ENCODE measurements at places on chromosomes 13 and 19. TPM values are rescaled to one million over a fixed set of nuclear protein-coding genes. Genes with fewer than 3 reads are reported as not detected.

Gene APOC4
- polyA plus RNA-seq, result not detected

GRCh38 chr13:44756276-44756810 is 180.2 kb upstream of the TSC22D1 start:
- H3K4me1 ChIP-seq, result no peaks in the 10 kb centered on the region
- H3K27me3 ChIP-seq, result peaks cover 5% of the 10 kb centered on the region
- DNase-seq, result no peak
- no peak overlapping the region for H3K4me3 ChIP-seq
- H3K27ac ChIP-seq, result no peak overlapping the region

DNA sequence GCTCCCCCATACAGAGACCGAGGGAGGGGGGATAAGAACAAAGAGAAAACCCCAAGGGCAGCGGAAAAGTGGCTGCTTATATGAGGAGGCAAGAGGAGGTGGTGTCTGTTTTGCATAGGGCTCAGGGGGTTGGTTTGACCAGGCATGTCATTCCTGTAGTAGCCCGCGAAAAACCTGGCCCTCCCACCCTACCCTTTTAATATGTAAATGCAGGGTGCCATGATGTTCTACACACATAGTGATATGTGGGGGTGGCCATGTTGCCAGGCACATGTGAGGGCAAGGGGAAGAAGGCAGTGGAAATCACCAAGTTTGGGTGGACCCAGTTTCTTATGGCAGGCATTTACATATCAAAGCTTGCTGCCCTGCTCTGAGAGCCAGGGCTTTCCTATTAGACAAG is 203.5 kb upstream of the UBL3 start:
- no peak overlapping the region for H3K4me3 ChIP-seq
- no peaks in the 10 kb centered on the region for H3K4me1 ChIP-seq
- no peak overlapping the region for H3K27ac ChIP-seq
- H3K27me3 ChIP-seq, result peaks cover 16% of the 10 kb centered on the region

Gene NECTIN2
- polyA plus RNA-seq, result not detected

GRCh38 chr13:51066091-51066831 is 44.8 kb downstream of the C13orf42 start:
- H3K36me3 ChIP-seq, result no peaks in the 10 kb centered on the region
- no peak overlapping the region for H3K4me3 ChIP-seq

- DNase-seq, result no peak
- H3K36me3 ChIP-seq, result no peaks in the 10 kb centered on the region
- peaks cover 10% of the 10 kb centered on the region for H3K27me3 ChIP-seq
- H3K4me3 ChIP-seq, result no peak overlapping the region
- H3K27ac ChIP-seq, result no peak overlapping the region
These were observed 166.6 kb downstream of the PTPRS start for GRCh38 chr19:5173993-5174392.

Gene PTH2
- not detected for polyA plus RNA-seq

DNA sequence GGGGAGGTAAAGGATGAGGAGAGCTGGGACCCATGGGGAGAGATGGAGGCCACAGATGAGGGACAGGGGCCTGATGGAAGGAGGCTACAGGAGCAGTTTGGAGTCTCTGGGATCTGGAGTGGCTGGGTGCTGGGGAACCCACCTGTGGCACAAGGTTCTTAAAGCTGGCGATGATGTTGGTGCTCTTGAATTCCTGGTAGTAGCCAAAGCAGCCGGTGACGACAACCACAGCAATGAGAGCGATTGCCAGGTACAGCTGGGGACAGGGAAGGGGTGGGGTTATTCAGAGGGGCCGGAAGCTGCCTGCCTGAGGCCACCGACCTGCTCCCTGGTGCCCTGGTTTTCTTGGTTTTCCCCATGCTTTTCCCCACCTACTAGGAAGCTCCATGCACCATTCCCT is 2.8 kb downstream of the ATP4A start:
- H3K27ac ChIP-seq, result no peak overlapping the region
- peaks cover 84% of the 10 kb centered on the region for H3K27me3 ChIP-seq
- peaks cover 26% of the 10 kb centered on the region for H3K36me3 ChIP-seq
- H3K4me3 ChIP-seq, result no peak overlapping the region
- peaks cover 18% of the 10 kb centered on the region for H3K4me1 ChIP-seq

- peaks cover 72% of the 10 kb centered on the region for H3K4me1 ChIP-seq
- peak overlapping the region; percentile 80 for H3K27ac ChIP-seq
- H3K27me3 ChIP-seq, result no peaks in the 10 kb centered on the region
- DNase-seq, result no peak
- H3K4me3 ChIP-seq, result no peak overlapping the region
These were observed 63.5 kb upstream of the GPR183 start for GRCh38 chr13:99370481-99371275.

GRCh38 chr19:6587093-6587820 is 3.7 kb downstream of the CD70 start:
- peak overlapping the region; percentile 85 for H3K27ac ChIP-seq
- H3K4me3 ChIP-seq, result peak overlapping the region; percentile 59
- peaks cover 39% of the 10 kb centered on the region for H3K27me3 ChIP-seq
- peaks cover 58% of the 10 kb centered on the region for H3K4me1 ChIP-seq
- no peaks in the 10 kb centered on the region for H3K36me3 ChIP-seq

DNA sequence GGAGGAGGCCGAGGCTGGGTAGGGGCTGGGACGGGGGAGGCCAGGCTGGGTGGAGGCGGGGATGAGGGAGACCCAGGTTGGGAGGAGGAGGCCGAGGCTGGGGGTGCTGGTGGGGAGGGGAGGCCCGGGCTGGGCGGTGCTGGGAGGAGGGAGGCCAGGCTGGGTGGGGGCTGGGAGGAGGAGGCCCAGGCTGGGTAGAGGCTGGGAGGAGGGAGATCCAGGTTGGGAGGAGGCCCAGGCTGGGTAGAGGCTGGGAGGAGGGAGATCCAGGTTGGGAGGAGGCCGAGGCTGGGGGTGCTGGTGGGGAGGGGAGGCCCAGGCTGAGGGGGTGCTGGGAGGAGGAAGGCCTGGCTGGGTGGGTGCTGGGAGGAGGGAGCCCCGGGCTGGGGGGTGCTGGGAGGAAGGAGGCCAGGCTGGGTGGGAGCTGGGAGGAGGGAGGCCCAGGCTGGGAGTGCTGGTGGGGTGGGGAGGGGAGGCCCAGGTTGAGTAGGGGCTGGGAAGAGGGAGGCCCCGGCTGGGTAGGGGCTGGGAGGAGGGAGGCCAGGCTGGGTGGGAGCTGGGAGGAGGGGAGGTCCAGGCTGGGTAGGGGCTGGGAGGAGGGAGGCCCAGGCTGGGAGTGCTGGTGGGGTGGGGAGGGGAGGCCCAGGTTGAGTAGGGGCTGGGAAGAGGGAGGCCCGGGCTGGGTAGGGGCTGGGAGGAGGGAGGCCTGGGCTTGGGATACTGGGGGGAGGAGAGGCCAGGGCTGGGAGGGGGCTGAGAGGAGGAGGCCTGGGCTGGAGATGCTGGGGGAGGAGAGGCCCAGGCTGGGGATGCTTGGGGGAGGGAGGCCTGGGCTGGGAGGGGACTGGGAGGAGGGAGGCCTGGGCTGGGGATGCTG is 10.7 kb downstream of the TPGS1 start:
- DNase-seq, result no peak
- H3K4me1 ChIP-seq, result peaks cover 10% of the 10 kb centered on the region
- H3K27me3 ChIP-seq, result no peaks in the 10 kb centered on the region
- no peaks in the 10 kb centered on the region for H3K36me3 ChIP-seq
- no peak overlapping the region for H3K27ac ChIP-seq
- H3K4me3 ChIP-seq, result no peak overlapping the region

GRCh38 chr19:17328517-17329365 is 5.9 kb downstream of the ANO8 start:
- H3K27ac ChIP-seq, result no peak overlapping the region
- peaks cover 8% of the 10 kb centered on the region for H3K4me1 ChIP-seq
- DNase-seq, result peak; percentile 38

Gene MCEMP1
- not detected for polyA plus RNA-seq

DNA sequence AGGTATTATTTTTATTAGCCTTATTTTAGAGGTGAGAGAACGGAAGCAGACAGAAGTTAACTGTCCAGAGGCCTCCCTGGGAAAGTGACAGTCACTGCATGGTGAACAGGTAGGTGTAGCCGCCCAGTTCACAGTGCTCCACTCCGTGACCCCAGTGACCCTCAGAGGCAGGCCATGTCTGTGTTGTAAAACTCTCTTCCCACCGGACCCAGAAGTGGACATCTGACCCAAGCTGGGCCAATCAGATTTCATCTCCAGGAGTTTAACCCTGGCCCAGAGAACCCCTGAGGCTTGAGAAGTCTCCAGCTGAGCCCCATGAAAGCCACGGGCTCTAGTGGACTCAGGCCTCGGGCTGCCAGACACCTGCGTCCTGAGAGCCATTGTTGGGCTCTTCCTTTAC is 83.6 kb upstream of the FARP1 start:
- no peak overlapping the region for H3K27ac ChIP-seq
- peaks cover 10% of the 10 kb centered on the region for H3K27me3 ChIP-seq
- DNase-seq, result no peak
- no peaks in the 10 kb centered on the region for H3K36me3 ChIP-seq
- peak overlapping the region; percentile 23 for H3K4me3 ChIP-seq

Gene ADPRHL1
- not detected for polyA plus RNA-seq

- H3K36me3 ChIP-seq, result no peaks in the 10 kb centered on the region
- peak overlapping the region; percentile 83 for H3K27ac ChIP-seq
- peak overlapping the region; percentile 61 for H3K4me3 ChIP-seq
- no peaks in the 10 kb centered on the region for H3K27me3 ChIP-seq
- peaks cover 17% of the 10 kb centered on the region for H3K4me1 ChIP-seq
These were observed 5.2 kb upstream of the BCAT2 start for GRCh38 chr19:48815870-48816501.

GRCh38 chr13:105135852-105136615 is 1399.4 kb downstream of the EFNB2 start:
- no peak overlapping the region for H3K4me3 ChIP-seq
- peaks cover 15% of the 10 kb centered on the region for H3K4me1 ChIP-seq
- no peak for DNase-seq
- H3K27ac ChIP-seq, result no peak overlapping the region
- no peaks in the 10 kb centered on the region for H3K27me3 ChIP-seq

DNA sequence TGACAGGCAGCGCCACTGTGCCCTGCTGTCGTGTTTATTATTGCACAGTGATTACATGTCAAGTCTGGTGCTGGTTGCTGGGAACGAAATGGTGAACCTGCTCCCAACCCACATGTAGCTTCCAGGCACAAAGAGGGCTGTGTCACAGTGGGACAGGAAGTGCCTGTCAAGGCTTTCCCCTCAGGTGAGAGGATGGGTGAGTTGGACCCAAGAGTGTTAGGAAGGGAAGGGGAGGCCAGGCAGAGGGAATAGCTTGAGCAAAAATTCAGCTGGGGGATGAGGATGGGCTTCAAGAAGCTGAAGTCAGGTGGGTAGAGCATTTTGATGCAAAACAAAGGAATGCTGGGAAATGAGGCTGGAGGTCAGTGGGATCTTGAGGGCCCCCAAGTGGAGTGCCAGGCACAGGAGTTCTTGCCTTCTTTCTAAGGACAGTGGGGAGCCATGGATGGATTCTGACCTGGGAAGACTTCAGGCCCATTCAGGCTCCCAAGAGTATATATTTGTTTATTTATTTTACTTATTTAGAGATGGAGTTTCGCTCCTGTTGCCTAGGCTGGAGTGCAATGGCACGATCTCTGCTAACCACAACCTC is 8.5 kb upstream of the QTRT1 start:
- H3K4me1 ChIP-seq, result peaks cover 21% of the 10 kb centered on the region
- H3K27me3 ChIP-seq, result peaks cover 4% of the 10 kb centered on the region
- DNase-seq, result no peak
- H3K4me3 ChIP-seq, result no peak overlapping the region
- H3K36me3 ChIP-seq, result no peaks in the 10 kb centered on the region

GRCh38 chr13:101698400-101698799 is 245.9 kb downstream of the ITGBL1 start:
- H3K27me3 ChIP-seq, result peaks cover 13% of the 10 kb centered on the region
- no peaks in the 10 kb centered on the region for H3K4me1 ChIP-seq
- no peak for DNase-seq
- no peak overlapping the region for H3K27ac ChIP-seq

DNA sequence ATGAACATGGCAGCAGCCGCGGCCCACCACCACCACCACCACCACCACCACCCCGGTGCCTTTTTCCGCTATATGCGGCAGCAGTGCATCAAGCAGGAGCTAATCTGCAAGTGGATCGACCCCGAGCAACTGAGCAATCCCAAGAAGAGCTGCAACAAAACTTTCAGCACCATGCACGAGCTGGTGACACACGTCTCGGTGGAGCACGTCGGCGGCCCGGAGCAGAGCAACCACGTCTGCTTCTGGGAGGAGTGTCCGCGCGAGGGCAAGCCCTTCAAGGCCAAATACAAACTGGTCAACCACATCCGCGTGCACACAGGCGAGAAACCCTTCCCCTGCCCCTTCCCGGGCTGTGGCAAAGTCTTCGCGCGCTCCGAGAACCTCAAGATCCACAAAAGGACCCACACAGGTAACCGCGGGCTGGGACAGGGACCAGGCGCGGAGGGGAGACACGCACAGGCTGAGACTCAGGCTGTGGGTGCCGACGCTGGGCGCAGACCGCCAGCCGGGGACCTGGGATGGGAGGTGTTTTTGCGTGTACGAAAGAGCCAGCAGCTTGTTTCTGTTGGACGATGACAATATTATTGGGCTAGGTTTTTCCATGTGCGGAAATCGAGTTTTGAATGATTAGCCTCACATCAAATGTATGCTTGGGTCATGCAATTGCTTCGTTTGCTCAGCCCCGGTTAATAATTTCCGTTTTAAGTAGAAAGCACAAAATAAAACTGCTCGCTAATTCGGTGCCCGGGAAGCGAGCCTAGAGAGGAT is 1.3 kb downstream of the ZIC2 start:
- H3K27me3 ChIP-seq, result peaks cover 35% of the 10 kb centered on the region
- peaks cover 14% of the 10 kb centered on the region for H3K36me3 ChIP-seq
- H3K27ac ChIP-seq, result no peak overlapping the region
- peak overlapping the region; percentile 77 for H3K4me3 ChIP-seq

Gene ADGRE3
- 1.2 TPM for polyA plus RNA-seq

DNA sequence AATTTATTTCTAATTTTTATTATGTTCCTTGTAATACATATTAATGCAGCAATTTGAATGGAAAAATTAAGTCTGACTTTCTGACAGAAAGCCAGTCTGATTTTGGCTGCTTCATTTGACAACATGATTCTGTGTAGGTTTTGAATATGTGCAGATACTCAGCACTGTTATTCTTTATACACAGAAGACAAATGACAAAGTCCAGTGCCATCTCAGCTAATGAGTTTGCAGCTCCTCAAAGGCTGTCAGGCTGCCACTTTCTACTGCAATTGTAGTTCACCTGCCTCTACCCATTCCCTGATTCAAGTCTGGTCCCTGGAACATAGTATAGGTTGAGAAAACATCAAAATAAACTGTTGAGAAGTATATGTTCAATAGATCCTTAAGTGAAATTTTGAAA is 2.9 kb upstream of the CHAMP1 start:
- H3K27ac ChIP-seq, result no peak overlapping the region
- peaks cover 23% of the 10 kb centered on the region for H3K4me1 ChIP-seq
- DNase-seq, result no peak

Gene CACNA1A
- polyA plus RNA-seq, result 0.24 TPM

Gene ALDH16A1
- 63.3 TPM for polyA plus RNA-seq

- H3K4me1 ChIP-seq, result no peaks in the 10 kb centered on the region
- peaks cover 8% of the 10 kb centered on the region for H3K27me3 ChIP-seq
- H3K27ac ChIP-seq, result no peak overlapping the region
- no peaks in the 10 kb centered on the region for H3K36me3 ChIP-seq
- DNase-seq, result no peak
These were observed 227.8 kb upstream of the MIR17HG start for GRCh38 chr13:91119643-91120042.

DNA sequence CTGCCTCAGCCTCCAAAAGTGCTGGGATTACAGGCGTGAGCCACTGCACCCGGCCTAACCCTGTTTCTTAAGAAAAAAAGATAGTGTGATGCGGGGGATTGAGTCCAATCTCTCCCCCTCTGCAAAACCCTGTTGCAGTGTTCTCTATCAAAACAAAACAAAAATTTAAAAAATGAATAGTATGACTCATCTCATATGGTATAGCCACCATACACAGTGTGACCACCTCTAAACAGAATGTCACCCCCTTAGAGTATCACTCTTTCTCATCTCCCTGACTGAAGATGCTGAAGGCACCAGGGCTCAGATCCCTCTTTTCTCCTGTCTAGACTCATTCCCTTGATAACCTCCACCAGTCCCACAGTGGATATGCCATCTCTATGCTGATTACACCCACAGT is 6.8 kb upstream of the ERF start:
- DNase-seq, result no peak
- no peaks in the 10 kb centered on the region for H3K27me3 ChIP-seq
- no peaks in the 10 kb centered on the region for H3K36me3 ChIP-seq
- H3K4me3 ChIP-seq, result peak overlapping the region; percentile 10
